ENCODE measurements at places on chromosomes 12 and 14.

GRCh38 chr14:104460791-104461651, 118.5 kb upstream of the C14orf180 start:
- DNase-seq: no peak

DNA sequence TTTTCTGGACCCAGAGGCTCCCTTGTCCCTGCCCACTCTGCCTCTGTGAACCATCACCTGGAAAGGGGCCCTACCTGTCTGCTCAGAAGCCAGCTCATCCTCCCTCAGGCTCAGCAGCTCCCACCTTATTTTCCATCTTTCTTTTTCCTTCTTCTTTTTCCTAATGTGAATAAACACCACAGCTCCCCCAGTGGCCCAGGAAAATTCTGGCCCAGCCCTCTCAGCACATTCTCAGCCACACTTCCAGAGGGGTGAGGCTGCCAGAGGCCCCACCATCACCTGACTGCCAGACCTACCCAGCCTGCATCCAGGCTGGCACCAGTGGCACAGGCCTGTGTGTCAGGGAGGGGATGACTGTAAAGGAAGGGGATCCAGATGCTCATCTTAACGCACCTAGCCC, 23.0 kb downstream of the ZFHX2 start:
- DNase-seq: no peak

DNA sequence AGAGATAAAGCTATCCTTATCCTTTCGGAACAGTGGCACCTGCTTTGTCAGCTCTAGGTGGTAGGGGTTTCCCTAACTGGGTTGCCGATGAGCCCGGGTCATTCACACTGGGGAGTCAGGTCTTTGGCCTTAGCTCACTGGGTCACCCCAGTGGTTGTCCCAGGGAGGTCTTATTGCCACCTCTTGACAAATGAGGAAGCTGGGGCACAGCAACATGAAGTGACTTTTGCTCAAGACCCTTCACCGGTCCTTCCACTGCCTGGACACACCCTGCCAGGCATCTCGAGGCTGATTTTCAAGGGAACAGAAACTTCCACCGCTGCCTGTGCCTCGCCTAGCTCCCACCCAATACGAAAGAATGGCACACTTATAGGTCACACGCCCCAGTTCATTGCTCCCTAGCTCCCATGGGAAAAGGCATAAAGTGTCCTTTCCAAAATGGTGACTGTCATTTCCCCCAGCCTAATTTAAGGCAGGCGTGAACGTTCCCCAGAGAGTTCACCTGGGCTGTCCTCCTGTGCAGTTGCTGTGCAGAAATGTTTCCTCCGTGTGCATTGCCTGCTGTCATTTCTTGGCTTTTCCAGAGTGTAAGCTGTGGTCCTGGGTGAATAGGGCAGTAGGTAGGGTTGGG, 156.1 kb upstream of the CCND2 start:
- no peak for DNase-seq

- DNase-seq: no peak
These were observed 40.3 kb downstream of the RIMBP2 start for GRCh38 chr12:130675791-130676190.

GRCh38 chr14:81474685-81475324, 58.8 kb downstream of the SEL1L start:
- DNase-seq: no peak

GRCh38 chr12:72889791-72890190, 617.6 kb downstream of the TRHDE start:
- DNase-seq: no peak
